HT-29 (cell line): ENCODE measurements at places on chromosomes 7 and 10.

DNA sequence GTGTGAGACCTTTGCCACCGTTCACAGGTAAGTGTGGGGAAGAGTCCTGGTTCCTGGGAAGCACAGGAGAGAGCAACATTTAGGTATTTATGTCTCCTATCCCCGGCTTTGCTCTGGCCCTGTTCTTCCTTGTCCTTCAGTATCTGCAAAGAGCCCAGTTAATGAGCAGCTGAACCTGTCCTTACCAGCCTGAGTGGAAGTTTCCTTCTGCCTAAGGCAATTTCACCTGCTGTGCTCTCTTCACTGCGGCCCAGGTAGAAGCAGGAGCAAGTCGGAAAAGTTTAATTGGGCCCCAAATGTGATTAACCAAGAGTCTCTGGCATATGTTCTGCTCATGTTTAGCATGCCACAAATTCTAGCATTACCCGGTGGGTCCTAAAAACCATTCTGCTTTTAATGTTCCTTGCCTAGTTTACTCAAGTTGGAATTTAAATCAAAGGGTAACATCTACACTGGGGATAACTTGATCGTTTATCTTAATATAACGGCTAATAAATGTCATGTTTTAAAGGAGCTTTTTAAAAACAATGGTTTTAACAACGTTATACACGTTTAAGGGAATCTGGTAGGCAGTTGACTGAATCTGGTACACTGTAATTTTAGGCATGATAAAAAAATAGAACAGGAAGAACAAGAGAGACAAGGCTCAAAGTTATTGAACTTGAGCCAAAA lies 817.1 kb downstream of the TYW1 start:
- no peak for DNase-seq

DNA sequence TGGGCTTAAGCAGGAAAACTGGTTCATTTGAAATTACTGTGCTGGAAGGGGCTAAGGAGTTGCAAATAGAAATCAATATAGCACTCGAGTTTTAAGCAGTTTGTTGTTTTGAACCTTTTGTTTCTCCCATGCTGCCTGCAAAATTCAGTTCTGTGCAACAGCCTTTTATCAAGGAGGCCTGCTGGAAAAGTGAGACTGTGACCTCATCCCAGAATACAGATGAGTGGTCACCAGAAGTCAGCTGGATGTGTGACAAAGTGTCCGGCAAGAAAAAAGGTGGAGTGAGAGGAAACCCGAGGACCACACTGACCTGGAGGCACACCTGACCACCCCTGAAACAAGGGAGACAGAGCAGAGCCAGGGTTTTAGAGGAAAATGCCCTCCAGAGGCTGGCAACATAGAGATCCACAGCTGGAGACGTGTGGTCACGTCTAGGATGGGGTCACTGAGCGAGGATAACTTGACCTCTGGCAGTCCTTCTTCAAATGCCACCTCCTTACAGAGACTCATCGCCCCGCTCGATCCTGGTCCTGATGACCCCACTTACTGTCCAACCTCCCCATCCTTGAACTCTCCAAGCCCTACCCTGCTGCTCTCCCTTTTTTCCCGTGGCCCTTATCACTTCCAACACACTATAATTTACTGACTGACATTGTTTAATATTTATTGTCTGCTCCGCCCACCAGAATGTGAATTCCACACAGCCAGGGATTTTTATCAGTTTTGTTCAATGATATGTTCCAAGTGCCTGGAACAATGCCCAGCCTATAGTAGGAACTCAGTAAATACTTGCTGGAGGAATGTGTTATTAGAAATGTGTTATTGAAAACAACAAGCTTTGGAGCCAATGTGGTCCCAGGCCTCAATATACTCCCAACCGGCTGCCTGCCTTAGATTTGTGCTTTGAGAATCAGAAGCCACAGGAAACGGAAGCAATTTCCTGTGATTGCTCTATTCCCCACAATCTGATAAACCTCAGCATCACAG lies 243.8 kb downstream of the GLI3 start:
- no peak for DNase-seq

DNA sequence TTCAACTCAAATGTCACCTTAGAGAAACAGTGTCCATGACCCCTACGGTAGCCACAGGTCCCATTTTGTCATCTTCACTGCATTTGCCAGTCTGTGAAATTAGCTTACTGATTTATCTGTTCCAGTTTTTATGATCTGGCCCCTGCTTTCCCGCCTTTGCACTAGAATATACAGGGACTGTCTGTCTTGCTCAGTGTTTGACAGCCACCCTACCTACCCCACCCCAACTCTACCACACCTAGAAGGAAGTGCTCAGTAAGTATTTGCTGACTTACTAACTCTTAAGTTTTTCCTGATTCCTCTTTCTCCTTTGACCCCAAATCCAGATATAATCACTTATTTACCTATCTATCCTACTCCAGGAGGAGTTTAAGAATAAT lies 49.5 kb downstream of the CREB3L2 start:
- peak; percentile 28 for DNase-seq

DNA sequence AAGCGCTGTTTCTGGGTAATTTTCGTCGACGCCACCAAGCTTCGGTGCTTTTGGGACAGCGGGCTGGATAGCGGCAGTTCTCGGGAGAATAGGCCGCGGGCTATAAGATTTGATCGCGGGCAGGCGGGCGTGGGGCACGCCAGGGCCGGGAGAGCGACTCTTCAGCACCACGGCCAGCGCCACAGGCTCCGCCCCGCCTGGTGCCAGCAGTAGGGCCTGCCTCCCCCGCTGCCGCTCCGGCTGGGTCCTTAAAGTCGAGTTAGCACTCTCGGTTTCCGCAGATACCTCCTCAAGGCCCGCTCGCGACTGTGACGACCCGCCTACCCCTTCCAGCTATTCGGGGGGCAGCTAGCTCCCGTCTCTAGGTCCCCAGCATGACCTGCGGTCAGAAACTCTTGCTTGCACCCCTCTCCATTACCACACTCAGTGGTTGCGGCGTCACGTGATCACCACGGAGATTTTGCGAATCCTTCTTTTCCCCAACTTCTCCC lies 9.4 kb downstream of the NXPH1 start:
- DNase-seq = no peak

DNA sequence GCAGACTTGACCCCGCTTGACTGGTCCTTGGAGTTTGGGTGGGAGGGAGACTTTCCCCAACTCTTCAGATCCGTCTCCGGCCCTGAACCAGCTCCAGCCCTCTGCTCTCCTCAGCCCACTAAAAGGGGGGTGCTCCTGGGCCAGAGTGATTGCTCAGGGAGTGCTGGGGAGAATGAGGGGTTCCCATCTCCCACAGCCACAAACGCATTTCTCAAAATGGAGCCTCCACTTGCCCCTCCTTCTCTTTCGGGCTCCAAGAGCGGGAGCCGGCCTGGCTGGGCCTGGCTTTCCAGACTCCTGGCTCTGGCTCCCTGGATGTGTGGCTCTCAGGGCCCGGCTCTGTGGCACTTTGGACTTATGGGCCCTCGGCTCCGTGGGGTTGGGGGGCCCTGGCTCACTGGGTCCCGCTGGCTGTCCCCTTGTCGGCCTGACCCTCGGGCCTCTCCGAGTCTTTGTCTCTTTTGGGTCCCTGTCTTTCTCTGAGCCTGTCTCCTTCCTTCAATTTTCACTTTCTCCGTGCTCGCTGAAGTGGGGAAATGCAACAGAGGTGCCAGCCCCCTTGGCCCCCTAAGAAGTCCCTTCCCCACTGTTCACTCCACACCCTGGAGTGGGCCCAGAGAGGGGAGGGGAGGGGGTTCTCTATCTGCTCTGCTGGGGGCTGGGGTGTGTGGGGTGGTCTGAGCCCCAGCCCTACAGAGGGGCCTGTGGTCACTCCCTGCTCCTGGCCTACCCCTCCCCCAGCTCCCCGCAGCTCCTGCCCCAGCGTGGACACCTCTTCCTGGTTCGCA lies 713 bp downstream of the LZTS2 start:
- DNase-seq = peak; percentile 54
